Hypothalamus (tissue), 51 donors: ENCODE measurements at places on chromosomes 3 and 15.

DNA sequence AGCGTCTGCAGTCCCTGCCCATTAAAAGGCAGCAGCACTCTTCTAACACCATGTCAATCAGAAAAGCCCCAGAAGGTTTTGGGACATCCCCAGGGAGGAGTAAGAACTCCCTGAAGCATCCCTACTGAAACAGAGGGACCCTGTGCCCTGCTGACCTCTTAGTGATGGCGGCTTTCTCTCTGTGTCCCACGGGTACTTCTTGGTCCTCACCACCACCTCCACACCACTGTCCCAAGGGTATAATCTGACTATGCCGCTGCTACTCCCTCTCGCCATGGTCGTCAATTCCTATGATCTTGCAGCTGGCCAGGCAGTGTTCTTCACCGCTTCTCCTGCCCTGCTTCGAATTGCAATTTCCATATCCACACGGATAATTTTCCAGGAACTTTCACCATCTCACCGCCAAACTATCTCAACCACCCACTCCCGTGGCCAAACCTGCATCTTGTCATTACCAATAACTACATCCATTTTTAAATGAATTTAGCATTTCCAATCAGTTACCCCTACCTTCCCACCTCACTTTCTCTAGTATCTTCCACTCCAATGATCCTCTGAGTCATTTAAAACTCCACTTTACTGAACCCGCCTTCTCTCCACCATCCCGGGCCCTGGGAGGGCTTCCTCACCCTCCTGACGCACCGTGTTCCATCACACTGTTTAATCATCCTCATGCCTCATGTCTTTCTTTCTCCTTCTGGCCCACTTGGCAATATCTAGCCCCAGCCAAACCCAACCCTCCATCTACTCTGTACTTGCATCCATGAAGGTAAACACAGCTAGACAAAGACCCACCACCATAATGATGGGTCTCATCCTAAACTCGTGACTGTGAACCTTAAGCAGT lies 23.7 kb downstream of the PRR23E start:
- DNase-seq: no peak

- no peak for DNase-seq
Measured at GRCh38 chr3:9750556-9751411, 1.0 kb downstream of the OGG1 start.

DNA sequence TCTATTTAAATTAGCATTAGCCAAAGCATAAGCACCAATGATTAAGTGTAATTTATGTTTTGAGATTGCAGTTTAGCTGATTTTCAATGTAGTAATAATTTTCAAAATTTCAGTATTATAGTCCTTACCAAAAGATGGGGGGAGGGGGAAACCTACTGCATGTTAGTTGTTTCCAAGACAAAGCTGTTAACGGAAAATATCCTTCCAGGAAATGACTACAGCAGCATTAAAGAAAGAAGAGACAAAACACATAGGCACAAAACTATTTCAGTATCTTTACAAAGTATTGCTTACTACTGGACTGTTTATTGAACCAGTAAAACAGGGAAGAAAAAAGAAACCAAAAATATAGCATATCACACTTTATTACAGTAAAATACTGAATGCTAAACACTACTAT lies 10.5 kb downstream of the BNIP2 start:
- no peak for DNase-seq

DNA sequence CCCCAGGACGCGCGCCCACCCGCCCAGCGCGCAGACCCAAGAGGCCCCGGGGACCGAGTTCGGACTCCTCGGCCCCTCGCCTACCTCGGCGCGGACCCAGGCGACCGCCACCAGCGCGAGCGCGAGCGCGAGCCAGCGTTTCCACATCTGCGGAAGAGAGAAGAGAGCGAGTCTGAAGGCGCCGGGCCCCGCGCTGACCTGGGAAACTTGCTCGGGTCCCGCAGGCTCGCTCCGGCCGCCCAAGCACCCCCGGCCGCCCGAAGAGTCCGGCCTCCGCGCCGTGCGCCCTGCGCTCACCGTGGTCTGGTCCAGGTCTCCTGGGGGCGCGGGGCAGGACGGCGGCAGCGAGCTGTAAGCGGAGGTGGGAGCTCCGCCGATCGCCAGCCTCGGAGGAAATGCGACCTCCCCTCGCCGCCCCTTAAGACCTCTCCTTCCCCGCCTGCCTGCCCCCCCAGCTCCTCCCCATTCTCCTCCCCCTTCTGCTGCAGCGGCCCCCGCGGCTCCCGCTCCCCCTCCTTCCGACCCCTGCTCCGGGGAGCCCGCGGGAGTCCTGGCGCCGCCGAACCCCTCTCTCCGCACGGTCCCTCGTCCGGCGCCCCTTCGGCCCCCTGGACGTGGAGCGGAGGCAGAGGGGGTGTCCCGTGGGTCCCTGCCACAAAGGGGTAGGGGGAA lies at the start of gene FSTL1:
TSS of gene FSTL1 (minus strand) at position 393 of the 672 bp plus-strand sequence. CDS start at position 147, 246 bp downstream.
- no peak for DNase-seq

DNA sequence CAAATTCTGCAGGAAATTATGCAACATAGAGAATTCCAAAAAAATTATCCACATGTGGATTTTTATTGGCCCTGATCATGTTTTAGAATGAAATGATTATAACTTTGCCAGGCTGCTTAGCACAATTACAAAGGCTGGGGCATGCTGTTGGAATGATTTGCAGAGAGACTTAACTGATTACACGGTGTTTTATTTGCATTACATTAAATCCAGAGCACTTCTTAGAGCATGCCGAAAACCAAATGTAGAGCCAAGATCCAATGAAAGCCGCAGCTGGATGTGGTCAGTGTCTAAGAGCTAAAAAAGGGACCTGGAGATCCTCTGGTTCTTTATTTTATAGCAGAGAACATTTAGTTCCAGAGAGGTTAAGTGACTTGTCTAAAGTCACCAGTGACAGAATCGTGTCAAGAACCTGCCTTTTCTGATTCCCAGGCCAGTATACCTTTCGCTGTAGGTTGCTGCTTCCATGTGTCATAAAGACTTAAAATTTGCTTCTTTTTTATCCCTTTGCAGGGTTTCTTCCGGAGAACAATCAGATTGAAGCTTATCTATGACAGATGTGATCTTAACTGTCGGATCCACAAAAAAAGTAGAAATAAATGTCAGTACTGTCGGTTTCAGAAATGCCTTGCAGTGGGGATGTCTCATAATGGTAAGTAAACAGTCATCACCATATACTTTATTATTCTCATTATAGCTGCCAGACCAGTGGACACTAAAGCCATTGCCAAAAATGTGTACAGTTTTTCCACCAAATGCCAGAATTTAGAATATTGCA lies 92.0 kb upstream of the TSEN2 start:
- no peak for DNase-seq

GRCh38 chr15:40901053-40901443 lies 6.8 kb downstream of the VPS18 start:
- DNase-seq: no peak

DNA sequence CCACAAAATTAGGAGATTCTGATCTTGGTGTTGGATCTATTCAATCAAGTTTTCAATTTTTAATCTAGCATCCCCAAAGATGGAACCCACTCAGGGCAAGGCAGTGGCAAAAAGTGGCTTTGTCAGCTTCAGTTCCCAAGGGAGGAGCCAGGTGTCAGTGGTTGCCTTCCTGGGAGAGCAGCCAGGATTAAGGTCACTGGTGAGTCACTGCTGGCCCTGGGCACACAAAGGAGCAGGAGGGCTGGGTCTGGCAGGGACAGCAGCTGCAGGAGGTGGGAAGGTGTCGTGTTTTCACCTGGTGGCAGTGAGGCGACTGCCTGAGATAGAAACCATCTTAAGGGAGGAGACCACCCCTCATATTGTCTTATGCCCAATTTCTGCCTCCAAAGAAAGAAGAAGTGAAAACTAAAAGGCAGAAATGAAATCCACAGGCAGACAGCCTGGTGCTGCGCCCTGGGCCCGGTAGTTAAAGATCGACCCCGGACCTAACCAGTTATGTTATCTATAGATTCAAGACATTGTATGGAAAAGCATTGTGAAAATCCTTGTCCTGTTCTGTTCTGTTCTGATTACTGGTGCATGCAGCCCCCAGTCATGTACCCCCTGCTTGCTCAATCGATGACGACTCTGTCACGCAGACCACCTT lies 5.9 kb upstream of the KLHL25 start:
- no peak for DNase-seq

GRCh38 chr3:35932995-35933394 lies 293.7 kb downstream of the ARPP21 start:
- DNase-seq: no peak

GRCh38 chr3:71265365-71265915 lies 318.1 kb downstream of the FOXP1 start:
- no peak for DNase-seq

DNA sequence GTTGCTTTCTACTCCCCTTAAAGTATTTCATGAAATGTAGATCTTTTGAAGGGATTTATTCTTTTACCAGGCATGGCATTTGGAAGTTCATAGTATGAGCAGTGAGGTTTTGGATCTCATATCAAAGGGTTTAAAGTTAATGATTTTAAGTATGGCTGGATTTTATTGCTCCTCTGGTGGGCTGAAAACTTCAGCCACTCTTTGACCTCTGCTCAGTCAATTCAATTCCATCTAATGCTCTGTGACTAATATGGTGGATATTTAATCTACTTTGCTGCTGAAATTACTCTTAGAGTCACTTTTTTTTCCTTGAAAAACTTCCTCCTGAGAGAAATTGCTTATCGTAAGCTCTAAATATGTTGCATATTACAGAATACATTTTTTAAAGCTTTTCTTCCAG lies 218.6 kb downstream of the NR2F2 start:
- no peak for DNase-seq
